T-helper 17 cell (primary cell): ENCODE measurements at places on chromosomes 12 and 14.

DNA sequence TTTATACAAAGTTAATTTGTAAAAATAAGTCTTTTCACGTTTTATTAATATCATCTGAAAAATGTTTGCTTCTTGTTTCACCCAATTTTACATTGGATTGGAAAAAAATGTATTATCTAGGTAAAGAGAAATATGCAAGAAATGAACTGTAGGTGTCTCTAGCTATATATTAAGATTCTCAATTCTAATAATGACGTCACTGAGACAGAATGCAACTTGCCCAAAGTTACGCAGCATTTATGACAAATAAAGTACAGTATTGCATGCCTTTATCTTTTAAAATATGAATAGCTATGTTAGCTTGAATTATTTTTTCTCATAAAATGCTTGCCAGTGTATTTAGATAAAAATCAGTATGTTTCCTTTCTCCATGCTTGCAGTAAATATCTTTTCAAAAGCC is 728.8 kb downstream of the RERGL start:
- DNase-seq, result no peak

DNA sequence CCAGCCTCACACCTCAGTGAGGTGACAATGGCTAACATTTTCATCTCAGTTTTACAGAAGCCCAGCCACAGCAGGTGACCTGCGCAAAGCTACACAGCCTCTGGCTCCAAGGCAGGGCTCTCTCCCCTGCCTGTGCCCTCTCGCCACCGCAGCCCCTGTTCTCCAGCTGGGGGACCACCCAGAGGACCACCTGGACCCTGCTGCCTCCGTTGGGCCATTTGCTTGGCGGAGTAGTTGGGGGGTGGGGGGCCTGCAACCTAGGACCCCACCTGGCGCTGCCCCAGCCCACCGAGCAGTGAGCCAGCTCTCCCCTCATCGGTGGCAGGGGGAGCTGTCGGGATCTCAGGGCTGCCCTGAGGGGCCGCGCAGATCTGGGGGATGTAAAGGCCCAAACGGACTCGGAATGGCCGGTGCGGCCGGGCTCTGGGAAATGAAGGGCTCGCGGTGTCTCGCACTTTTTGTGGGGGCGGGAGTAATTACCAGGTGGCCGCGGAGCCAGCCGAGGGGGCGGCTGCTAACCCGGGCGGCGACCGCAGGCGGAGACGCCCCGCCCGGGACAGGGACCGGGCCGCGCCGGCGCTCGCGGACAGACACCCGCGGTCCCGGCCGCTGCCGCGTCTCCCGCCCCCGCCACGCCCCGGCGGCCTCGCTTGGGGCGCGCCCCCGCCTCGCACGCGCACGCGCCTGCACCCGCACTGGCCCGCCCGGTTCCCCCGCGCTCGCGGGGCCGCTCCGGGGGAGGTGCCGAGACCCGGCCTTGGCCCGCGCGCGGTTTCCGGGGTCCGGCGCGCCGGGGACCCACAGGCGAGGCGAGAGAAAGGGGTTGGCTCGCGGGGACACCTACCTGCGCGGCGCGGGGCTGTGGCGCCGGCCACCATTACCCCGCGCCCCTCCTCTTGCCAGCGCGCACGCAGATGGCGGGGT is 8.6 kb upstream of the GPR68 start:
- no peak for DNase-seq

- DNase-seq, result no peak
These were observed 142.7 kb downstream of the CHST11 start for GRCh38 chr12:104599272-104600035.

DNA sequence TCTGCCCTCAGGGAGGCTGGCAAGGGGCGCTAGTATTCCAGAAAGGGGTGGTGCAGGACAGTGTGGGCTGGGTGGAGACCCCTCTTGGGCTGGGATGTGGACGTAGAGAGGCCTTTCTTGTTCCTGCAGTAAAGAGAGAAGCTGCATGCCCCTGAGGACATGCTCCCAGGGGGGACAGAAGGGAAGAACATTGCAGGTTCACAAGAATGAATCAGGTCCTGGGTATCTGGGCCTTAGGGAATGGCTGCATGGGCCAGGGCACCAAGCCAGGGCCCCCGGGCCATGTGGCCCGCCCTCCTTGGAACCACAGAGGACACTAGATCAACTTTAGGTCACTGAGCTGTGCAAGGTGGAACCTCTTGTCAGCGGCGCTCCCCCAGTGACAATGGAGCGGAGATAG is 51.8 kb downstream of the ZNF664 start:
- no peak for DNase-seq

GRCh38 chr14:61121355-61121787 is 140.3 kb downstream of the SLC38A6 start:
- DNase-seq, result no peak

GRCh38 chr12:116432314-116432750 is 126.8 kb upstream of the MAP1LC3B2 start:
- DNase-seq, result no peak

DNA sequence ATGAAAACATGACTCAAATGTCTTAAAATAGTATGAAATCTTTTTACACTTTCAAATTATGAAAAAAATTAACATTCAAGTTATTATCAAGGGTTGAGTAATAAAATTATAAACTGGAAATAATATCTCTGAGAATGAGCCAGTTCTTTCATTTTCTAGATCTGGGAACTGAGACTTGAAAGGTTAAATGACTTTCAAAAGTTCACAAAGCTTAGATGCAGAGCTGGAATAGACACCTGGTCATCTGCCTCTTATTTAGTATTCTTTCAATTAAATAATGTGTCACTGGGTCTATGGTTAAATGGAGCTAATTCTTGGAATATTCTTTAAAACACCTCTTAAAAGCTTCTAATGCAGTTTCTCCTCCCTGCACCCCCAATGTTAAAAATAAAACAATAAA is 86.6 kb downstream of the CDK17 start:
- no peak for DNase-seq

GRCh38 chr12:113246478-113247122 is 25.3 kb downstream of the TPCN1 start:
- DNase-seq, result no peak

DNA sequence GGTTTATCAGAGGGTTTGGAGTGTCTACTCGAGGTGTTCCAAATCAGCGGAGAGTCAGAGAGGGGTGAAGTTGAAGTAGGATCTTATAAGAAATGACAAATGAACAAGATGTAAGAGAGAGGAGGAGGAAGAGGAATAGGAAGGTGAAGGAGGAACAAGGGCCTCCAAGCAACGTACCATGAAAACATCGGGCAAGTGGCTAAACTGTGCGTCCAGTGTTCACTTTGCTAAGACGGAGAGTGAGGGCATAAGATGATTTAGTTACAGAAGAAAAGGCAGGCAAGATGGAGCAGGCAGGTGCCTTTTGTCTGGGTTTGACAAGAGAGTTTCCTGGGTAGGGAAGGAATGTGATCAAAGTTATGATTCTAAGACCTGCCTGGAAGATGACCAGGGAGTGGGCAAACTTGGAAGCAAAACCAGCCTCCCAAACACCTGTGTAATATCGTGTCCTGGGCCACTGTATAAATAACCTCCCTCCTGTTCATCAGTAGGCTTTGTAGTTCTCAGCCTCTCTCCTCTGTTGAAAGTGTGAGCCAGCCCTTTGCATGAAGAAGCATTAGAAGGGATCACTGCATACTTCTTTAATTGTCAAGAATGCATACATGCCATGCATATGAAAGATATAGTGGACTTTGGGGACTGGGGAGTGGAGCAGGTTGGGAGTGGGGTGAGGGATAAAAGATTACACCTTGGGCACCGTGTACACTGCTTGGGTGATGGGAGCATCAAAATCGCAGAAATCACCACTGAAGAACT is 111.4 kb downstream of the ZFP36L1 start:
- DNase-seq, result no peak

GRCh38 chr12:111645433-111645832 is 40.3 kb downstream of the BRAP start:
- no peak for DNase-seq

DNA sequence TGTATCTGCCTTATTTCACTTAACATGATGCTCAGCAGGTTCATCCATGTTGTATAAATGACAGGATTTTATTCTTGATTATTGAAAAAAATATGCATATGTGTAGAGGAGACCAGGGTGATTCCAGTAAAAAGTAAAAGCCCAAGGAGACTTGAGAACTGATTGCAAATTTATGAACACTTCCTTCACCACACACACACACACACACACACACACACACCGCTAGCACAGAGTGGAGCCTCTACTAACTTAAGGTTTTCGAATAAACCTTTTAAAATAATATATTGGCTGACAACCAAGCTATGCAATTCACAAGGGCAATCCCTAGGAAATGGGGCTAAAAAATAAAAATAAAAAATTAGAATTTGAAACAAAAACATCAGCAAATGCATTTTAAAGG is 8.3 kb upstream of the KLRK1 start:
- DNase-seq, result no peak

- DNase-seq, result no peak
These were observed 303.1 kb downstream of the VRK1 start for GRCh38 chr14:97100306-97100705.

DNA sequence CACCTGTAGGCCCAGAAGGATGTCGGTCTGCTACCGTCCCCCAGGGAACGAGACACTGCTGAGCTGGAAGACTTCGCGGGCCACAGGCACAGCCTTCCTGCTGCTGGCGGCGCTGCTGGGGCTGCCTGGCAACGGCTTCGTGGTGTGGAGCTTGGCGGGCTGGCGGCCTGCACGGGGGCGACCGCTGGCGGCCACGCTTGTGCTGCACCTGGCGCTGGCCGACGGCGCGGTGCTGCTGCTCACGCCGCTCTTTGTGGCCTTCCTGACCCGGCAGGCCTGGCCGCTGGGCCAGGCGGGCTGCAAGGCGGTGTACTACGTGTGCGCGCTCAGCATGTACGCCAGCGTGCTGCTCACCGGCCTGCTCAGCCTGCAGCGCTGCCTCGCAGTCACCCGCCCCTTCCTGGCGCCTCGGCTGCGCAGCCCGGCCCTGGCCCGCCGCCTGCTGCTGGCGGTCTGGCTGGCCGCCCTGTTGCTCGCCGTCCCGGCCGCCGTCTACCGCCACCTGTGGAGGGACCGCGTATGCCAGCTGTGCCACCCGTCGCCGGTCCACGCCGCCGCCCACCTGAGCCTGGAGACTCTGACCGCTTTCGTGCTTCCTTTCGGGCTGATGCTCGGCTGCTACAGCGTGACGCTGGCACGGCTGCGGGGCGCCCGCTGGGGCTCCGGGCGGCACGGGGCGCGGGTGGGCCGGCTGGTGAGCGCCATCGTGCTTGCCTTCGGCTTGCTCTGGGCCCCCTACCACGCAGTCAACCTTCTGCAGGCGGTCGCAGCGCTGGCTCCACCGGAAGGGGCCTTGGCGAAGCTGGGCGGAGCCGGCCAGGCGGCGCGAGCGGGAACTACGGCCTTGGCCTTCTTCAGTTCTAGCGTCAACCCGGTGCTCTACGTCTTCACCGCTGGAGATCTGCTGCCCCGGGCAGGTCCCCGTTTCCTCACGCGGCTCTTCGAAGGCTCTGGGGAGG is at the start of gene LTB4R:
TSS of gene LTB4R (plus strand) at position 857 of the 959 bp plus-strand sequence. CDS start 4,150 bp downstream, outside the sequence.
- peak; percentile 62 for DNase-seq

GRCh38 chr12:63978519-63978918 is 134.0 kb downstream of the SRGAP1 start:
- DNase-seq, result no peak

DNA sequence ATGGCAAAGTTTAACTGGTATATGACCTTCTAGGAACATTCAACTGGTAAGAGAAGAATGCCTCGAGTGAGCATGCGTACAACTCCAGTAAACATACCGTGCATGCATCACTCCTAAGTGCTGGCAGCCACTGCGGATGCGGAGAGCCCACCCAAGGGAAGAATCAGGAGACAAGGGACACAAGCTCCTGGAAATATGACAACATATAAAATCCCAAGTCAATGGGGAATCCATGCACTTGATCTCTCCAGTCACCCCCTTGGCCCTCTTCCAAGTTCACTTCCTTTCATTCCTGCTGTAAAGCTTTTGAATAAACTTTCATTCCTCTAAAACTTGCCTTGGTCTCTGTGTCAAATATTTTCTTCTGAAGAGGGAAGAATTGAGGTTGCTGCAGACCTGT is 168.7 kb upstream of the TMCC3 start:
- DNase-seq, result no peak

- DNase-seq, result no peak
These were observed 121.6 kb downstream of the GPR135 start for GRCh38 chr14:59343585-59343984.

GRCh38 chr12:22728987-22729386 is 104.0 kb downstream of the ETNK1 start:
- DNase-seq, result no peak

GRCh38 chr12:29398495-29398894 is 17.5 kb upstream of the ERGIC2 start:
- no peak for DNase-seq

GRCh38 chr14:21070083-21070609 is at the start of gene ARHGEF40:
TSS of gene ARHGEF40 (plus strand) at chr14:21070304. CDS start at chr14:21070397, 93 bp downstream.
- peak; percentile 34 for DNase-seq

- no peak for DNase-seq
These were observed 9.5 kb downstream of the TRAF3 start for GRCh38 chr14:102786768-102787167.

GRCh38 chr12:2533036-2533435 is 261.7 kb upstream of the FKBP4 start:
- no peak for DNase-seq
